ENCODE measurements at places on chromosomes 6 and 20. TPM values are rescaled to one million over a fixed set of nuclear protein-coding genes. Genes with fewer than 3 reads are reported as not detected.

- no peak for DNase-seq
Measured at GRCh38 chr6:87151471-87151780, 3.9 kb upstream of the ZNF292 start.

DNA sequence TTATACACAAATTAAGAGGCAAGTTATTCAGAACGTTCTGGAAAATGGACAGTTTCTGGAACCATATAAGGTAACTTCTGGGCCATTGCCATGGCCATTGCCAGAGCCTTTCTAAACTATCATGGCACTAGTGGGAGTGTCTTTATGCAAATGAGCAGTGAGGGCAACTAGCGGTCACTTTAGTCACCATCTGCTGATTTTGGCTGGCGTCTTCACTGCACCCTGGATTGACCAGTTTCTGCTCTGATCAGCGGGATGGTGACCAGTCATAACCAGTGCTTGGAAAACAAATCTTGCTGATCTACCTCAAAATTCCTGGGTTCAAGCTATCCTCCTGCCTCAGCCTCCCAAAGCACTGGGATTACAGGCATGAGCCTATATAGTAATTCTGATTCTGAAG, 7.3 kb upstream of the SNTA1 start:
- no peak for DNase-seq

GRCh38 chr20:50518270-50518721, 8.1 kb downstream of the PTPN1 start:
- no peak for DNase-seq

- DNase-seq: no peak
Measured at GRCh38 chr6:75913040-75913439, 159.4 kb downstream of the IMPG1 start.

GRCh38 chr20:45368221-45368980, 5.4 kb downstream of the SYS1 start:
- DNase-seq: no peak

DNA sequence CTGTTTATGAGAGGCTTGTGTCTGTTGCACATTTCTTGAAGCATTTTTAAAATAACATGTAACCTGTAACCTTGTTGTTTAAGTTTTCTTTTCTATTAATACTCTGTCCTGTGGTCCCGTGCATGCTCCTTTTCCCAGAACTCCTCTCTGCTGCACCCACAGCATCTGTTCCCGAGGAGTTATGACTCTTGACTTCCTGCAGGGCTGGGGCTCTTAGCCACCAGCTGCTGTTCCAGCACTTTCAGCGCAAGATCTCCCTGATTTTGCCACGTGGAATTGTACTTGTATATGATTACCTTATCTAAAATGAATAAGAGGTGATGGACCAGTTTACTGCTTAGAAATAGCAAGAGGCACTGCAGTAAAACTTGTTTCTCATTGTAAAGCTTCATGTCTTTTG, 150.6 kb downstream of the QKI start:
- no peak for DNase-seq

DNA sequence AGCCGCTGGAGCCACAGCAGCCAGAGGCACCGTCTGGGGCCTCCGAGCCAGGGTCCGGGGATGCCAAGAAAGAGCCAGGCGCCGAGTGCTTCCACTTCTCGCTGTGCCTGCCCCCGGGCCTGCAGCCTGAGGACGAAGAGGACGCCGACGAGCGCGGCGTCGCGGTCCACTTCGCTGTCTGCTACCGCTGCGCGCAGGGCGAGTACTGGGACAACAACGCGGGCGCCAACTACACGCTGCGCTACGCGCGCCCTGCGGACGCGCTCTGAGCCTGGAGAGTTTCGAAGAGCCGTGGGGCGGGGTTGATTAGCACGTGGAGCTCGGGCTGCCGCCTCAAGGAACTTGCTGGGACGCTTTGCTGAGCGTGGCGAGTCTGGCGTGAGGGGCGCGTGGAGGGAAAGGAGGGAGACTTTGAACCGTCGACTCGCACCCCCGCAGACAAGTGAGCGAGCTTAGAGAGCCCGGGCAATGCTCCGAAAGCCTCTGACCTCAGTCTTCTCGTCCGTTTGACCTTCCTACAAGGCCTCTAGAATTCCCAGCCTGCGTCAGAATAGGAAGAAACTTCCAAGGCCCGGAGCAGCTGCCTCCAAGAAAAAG, 1.3 kb downstream of the PPP1R3G start:
- DNase-seq: peak; percentile 69

- DNase-seq: no peak
Measured at GRCh38 chr6:17413313-17413750, 19.9 kb downstream of the CAP2 start.

GRCh38 chr6:25472306-25472705, 179.7 kb upstream of the SCGN start:
- no peak for DNase-seq

The GUCA1A gene
- not detected for polyA plus RNA-seq

The SLC22A23 gene
- 2.3 TPM for polyA plus RNA-seq

The CCDC170 gene
- 0.66 TPM for polyA plus RNA-seq

The NNAT gene
- 1.2 TPM for polyA plus RNA-seq

Data from right cardiac atrium (tissue), 5 donors.